ENCODE measurements at places on chromosomes 12 and 14.

DNA sequence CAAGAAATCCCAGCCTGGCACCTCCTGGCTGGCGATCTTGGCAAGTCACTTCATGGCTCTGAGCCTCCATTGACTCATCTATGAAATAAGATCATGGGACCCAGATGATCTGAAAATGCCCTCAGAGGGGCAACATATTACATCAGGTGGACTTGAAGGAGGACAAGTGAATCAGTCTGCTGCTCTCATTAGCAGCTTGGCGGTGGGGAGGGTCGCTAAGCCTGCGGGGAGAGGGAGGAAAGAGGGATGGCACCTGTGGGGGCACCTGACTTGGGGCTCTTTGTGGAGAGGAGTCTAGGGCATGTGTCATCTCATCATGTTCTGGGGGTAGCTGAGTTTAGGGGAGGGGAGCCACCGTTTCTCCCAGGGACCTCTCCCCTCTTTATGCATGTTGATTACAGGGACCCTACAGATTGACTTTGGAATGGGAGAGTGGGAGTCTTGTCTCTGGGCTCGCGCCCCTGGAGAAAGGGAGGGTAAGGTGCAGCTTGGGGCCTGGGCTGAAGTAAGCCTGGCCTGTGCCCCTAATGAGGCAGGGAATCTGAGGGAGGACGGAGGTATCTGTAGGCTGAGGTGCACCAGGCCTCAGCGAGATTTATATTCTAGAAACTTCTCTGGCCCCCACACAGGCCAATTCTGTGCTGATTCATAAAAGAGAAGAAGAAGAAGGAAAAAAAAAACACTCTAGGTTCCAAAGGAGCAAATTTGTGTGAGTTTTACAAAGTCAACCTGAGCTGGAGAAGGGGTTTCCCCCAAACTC lies 29.3 kb upstream of the BATF start:
- DNase-seq: no peak

DNA sequence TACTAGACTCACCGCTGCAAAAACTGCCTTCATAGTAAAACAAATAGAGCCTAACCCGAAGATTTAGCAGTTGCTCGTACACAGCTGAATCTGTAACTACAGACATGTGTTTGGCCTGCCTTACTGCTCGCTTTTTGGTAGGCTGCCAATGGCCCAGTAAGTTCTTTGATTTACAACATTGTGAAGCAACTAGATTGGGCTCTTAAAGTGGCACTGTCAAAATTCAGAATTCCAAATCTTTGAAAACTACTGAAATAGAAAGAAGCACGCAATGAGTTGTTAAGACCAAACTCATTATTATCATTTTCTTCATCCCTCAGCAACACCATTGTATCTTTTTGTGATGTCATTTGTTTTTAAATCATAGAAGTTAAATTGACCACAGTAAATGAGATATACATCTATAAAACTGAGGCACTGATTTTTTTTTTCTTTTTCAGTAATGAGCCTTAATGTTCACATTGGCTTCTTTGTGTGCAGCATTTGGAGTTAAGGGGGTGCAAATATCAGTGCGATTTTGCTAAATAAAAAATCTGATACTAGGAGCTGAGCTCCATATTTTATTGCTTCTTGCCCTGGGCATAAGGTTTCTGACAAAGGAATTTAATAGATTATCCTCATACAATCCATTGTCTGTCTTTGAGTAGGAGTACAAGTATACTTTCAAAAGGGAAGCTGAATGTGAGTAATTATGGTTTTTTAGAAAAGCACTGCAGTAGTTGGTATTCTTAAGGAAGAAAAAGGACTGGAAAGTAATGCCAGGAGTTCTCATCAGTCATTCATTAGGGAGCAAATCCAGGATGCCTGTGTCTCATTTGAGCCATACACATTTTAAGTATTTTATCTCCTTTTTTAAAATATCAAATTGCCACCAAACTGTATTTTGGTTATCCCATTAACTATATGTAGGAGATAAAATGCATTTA lies 138.5 kb downstream of the KICS2 start:
- DNase-seq: no peak

DNA sequence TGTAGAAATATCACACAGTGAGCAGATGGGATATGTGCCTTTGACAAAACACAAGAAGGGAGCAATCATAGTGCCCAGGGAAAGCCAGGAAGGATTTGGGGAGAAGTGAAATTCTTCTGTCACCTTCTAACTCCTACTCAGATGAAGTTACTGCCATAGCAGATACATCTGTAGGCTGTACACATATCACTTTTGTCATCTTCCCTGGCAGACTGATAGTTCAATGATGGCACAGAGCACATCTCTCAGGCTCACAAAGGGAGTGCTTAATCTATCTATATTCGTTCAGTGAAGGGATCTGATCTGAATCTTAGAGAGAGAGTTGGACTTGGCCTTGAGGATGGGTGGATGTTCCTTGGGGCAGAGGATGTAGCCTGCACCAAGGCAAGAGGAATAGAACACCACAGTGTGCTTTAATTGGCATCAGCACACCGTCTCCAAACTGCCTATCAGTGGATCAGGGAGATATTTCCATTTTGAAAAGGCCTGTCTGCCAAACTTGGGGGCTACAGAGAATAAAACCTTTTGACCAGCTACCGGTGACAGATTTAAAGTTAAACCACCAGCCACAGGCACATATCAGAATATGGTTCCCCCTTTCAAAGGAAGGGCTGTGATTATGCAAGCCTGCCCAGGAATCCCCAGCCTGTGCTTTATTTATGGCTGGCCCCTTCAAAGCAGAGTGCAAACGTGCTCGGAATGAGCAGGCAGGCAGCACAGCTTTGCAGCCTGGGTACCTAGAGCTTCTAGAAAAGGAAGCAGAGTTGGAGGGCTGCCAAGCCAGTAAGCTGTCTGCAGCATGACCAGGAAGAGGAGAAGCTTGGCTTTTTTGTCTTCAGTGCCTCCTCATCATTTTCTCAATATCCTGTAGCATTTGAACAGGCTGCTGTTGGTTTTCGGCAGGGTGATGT lies 165.5 kb upstream of the DYRK2 start:
- DNase-seq: peak; percentile 72

- peak; percentile 97 for DNase-seq
Observed at GRCh38 chr14:24146978-24147760, at the start of gene RNF31. Gene RNF31, plus strand, starts transcription at chr14:24147498. Its CDS starts 201 bp downstream, at chr14:24147699.

GRCh38 chr12:39723831-39724230 lies 104.2 kb upstream of the ABCD2 start:
- DNase-seq: peak; percentile 2

GRCh38 chr12:95836630-95837239 lies 22.0 kb upstream of the SNRPF start:
- no peak for DNase-seq

- peak; percentile 16 for DNase-seq
Observed at GRCh38 chr12:117063162-117063911, 35.9 kb downstream of the TESC start.

DNA sequence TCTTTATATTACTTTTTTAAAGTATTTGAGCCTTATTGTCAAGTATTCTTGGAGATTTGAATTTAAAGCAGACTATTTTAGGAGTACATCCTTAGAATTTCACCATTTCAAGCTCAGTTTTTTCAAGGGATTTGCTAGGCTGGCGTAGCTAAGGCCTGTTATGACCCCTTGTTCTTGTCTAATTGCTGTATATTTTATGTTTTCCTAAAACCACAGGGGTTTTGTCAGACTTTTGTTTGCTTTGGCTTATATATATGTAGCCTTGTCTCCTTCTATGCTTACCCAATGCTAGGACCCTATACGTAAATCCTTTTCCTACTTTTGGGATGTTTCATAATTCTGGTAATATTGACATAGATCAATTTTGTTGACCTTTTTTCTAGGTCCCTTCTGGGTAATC lies 147.0 kb upstream of the SYT10 start:
- DNase-seq: no peak

DNA sequence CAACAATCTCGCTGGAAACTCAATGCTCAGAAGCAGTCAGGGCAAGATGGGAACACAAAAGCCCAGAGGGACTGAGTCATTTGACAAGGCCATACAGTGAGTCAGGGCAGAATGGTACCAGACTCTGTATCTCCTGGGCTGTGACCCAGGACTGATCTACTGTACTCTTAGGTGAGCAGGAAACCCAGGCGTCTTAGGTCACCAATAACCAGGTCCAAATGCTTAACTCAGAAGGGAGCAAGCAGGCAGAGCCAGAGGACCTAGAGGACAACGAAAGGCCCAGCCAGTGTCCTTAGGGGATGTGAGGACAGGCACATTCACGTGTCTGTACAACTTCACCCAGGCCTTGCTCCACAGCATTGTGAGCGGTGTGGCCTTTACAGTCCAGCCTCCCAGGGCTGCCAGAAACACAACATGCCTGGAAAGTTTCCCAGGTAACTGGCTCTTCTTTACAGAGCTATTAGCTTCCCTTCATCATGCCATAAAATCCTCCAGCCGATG lies 69.9 kb downstream of the ARL6IP4 start:
- DNase-seq: no peak

GRCh38 chr14:32329690-32330285 lies 690 bp downstream of the AKAP6 start:
- DNase-seq: no peak

GRCh38 chr12:119308708-119309456 lies 25.6 kb upstream of the CCDC60 start:
- no peak for DNase-seq

DNA sequence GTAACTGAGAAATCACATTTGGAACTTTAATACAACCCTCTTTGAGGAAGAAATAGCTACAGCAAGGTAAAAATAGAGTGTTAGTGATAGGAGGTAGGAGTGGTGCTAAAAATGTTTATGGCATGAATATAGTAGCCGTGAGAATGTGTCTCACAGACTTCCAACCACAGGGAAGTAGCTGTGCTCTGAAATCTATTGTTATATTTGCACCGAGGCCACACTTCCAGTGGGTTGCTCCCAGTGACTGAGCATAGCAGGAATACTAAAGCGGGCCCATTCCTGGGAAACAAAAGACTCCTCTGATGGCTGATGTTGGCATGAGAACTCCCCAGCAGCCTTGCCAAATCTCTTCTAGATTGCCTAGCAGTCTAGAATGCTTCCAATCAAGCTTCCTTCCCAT lies 174.1 kb upstream of the PLXNC1 start:
- no peak for DNase-seq

DNA sequence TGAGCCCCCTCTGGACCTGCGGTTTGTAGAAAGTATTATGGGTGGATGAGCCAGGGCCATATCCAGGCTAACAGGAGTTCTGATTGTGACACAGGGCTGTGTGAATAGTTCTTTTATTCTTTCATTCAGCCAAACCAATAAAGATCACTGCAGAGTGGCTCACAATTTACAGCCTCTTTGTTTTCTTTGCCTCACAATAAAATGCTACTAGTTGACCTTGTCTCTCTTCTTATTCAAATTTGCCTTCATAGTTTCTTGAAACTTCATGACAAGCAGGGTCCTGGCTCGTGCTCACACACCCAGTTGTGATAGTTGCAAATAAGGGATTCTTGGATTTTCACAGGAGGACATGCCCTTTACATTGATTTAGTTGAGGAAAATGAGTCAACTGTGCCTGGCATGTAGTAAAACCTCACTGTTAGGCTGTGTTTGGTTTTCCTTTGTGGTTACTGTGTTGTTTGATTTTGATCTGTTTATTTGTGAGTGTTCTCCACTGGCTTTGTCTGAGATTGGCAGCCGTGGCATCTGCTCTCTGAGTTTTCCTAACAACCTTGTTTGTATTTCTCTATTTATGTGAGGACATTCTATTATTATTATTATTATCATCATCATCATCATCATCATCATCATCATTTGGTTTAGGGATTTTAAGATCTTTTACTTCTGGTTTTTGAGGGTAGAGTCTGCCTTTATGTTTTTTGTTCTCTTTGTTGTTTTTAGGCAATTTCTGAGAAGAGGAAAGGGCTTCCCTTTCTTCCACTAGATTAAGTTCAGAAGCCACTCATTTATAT lies 2.7 kb upstream of the KRT6B start:
- no peak for DNase-seq

- DNase-seq: no peak
Observed at GRCh38 chr12:32039347-32039746, 67.3 kb upstream of the BICD1 start.

GRCh38 chr12:12521044-12521485 lies 41.6 kb downstream of the DUSP16 start:
- no peak for DNase-seq
